ENCODE measurements at places on chromosomes 1 and 21. TPM values are rescaled to one million over a fixed set of nuclear protein-coding genes. Genes with fewer than 3 reads are reported as not detected.
A peak's percentile ranks its signal among the peaks of the same experiment; 100 is the strongest.

GPN2 gene
- 18.8 TPM for polyA plus RNA-seq

DNA sequence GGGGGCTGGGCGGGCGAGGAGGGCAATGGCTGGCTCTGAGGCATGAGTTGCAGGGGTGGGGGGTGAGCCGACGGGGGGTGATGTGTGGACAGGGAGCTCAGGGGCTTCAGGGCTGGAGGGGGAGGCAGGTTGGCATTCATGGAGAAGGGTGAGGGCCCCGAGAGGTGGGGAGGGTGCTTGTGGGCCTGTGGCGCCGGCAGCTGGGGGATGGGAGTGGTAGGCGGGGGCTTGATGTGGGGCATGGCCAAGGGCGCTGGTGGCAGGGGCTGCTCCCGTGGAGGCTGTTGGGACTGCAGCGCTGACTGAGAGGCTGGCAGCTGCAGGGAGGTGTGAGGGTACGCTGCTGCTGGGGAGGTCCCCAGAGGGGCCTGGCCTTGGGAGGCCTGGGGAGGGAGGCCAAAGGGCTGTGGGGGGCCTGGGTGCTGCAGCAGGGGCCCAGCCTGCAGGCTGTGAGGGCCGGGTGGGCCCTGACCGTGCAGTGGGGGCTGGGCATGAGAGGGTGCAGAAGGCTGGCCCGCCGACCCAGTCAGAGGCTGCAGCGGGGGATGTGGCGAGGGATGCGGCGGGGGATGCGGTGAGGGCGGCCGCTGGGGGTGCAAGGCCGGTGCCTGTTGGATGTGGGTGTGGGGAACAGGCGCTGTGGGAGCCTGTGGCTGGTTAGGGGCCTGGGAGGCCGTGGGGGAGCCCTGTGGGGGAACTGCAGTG lies 42.7 kb downstream of the SLC45A1 start:
- no peak for DNase-seq

GRCh38 chr1:149849111-149849946 lies 50.0 kb upstream of the BOLA1 start:
- peak; percentile 0 for DNase-seq

FNDC10 gene
- 1.1 TPM for polyA plus RNA-seq

KIF21B gene
- 9.9 TPM for polyA plus RNA-seq

DNASE2B gene
- not detected for polyA plus RNA-seq

All from CD8-positive, alpha-beta memory T cell (primary cell).